Fibroblast of skin of right quadriceps (primary cell): ENCODE measurements at places on chromosomes 12 and 14.

DNA sequence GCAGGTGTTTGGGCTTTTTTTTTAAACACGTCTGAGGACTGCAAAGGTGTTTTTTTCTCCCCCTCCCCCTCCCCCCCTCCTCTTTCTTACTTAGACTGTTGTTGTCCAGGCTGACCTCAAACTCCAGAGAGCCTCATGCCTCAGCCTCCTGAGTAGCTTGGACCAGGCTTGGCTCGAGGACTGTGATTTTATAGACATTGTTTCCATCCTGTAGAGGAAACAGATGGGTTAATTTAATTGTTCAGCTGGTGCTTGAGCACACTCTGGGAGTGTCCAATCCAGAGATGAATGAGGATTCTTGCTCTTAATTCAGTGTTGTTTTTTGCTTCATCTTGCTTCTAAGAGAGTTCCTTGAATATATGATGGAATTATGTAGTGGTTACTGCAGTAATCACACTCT, 42.1 kb downstream of the RASSF3 start:
- no peak for DNase-seq

DNA sequence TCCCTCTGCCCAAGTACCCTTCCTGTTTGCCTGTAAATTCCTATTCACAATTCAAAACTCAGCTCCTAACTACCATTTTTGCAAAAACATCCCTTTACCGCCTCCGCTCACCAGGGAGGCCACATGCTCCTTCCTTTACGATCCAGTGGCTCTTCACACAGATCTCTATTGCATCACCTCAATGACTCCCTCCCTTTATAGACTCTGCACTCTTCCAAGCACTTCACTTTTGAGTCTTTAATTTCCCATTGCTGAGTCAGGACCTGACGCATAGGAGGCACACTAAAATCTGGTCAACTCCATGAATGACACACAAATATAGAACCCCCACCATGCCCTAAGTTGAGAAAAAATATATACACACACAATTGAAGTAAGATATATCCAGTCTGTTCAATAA, 45.9 kb downstream of the PPP1R13B start:
- peak; percentile 89 for DNase-seq

DNA sequence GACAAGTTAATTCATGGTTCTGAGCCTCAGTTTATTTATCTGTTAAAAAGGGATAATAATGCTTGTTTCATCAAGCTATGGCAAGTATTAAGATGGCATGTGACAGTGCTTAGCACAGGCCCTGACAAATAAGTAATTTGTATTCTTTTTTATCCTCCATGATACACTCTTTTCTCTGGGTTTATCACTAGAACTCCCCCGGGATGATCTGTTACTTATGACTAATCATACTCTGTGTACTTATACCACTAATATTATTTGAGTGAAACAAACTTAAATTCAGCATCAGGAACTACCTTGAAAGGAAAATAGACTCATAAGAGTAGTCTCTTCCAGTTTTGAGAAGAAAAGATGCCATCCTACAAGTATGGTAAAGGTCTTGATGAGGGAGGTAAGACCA, 283.8 kb downstream of the PAWR start:
- DNase-seq: no peak

- DNase-seq: no peak
These were observed 107.1 kb downstream of the TTC8 start for GRCh38 chr14:88931321-88932110.

DNA sequence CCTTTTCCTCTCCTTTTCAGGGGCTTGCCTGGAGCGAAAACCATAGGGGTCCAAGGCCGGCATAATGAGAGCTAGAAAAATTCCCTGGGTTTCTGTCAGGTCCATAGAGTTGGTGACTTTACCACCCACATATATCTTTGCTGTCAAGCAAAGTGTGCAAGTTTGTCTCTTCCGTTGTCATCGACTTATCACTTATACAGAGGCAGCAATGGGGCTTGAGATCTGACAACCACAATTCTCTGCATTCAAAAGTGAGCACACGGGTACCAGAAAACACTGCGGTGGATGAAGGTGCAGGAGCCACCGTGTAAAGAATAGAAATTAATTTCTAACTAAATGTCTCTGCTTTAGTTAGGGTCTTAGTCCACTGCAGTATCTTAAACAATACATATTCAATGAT, 162.3 kb downstream of the DAD1 start:
- no peak for DNase-seq

DNA sequence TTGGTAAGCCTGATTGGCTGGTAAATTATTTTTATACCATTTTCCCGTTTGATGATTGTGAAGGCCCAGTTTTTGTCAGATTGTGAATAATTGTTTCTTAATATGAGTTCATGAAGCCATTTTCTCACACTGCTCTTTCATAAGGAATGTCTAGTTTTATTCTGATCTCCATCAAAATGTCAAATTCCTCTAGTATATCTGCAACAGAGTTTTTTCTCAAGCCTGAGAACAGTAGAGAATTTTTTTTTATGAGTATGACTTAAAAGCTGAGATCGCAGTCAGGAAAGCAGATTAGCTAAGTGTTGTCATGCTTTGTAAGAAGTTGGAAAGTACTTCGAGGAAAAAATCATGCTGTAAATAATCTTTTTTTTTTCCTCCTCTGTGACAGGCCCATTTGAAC, 484.9 kb upstream of the ATP2B1 start:
- DNase-seq: no peak

DNA sequence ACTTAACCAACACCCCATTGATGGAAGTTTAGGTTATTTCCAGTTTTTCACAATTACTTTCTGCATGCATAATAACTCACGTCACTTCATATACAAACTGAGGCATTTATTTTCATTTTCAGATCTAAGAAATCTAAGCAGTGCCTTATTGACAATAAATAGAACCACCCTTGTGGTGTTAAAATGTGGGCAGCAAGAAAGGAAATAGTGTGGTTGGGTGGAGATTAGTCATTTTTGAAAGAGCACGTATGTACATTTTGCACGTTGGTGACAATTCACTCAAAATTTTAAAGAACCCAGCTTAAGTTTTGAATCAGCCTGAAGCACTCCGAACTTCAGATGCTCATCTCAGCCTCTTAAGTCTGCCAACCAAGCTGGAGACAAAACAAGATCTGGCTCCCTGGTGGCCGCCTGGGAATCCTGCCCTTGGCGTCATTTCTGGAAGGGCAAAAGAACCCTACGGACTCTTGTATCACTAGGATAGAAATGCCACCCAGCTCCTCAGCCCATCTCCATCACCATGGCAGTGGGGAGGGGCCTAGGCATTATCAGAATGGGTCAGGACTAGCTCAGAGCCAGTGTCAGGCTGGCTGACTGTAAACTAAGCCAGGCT, 89.5 kb upstream of the BCL2L14 start:
- peak; percentile 72 for DNase-seq

DNA sequence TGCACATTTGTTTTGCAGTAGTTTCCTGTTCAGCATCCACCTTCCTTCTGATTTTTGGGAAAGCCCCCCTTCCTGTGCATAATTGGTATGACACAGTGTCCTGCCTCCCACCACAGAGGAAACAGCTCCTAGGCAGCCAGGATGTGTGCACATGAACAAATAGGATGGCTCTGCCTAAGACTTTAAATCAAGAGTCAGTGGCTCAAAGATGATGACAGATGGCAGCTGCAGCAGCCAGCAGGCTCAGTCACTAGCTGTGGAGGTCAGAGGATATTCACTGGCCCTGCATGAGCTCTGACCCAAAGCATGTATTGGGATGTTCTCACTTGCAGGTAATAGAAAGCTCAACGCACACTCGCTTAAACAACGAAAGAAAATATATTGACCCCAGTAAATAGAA, 90.3 kb downstream of the KCNK10 start:
- no peak for DNase-seq

- no peak for DNase-seq
These were observed 3.2 kb downstream of the TDRD9 start for GRCh38 chr14:103931422-103931821.

- peak; percentile 61 for DNase-seq
These were observed 67.6 kb upstream of the CDKN3 start for GRCh38 chr14:54329082-54329695.

- no peak for DNase-seq
These were observed 49.4 kb downstream of the LTBP2 start for GRCh38 chr14:74562515-74563232.

- no peak for DNase-seq
These were observed 4.2 kb upstream of the LGALS3 start for GRCh38 chr14:55124774-55125386.

- no peak for DNase-seq
These were observed 371.1 kb downstream of the FSCB start for GRCh38 chr14:44135972-44136371.

DNA sequence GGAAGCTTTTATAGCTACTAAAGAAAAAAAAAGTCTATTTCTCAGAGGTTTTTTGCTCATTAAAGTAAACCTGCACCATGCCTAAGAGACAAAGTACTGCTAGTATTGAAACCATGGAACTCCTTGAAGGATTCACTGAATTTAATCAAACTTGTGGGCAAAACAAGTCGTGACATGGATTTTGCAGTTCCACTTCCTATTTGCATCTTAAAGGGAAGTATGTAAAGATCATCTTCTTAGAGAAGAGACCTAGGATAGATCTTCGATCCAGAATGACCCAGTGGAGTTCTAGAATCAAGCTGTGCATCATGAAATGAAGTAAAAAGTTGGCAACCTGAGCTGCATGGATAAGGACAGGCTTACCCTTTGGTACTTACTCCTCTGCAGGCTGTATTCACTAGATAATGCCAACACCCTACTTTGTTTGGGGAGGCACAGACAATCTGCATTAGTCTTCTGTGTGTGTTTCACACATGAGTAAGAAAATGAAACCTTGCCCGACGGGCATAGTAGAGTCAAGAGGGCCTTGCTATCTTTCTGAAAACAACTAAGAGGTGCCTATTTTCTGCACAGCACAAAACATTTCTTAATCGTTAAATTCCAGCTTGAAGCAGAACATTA, 1.9 kb downstream of the GNG2 start:
- no peak for DNase-seq

DNA sequence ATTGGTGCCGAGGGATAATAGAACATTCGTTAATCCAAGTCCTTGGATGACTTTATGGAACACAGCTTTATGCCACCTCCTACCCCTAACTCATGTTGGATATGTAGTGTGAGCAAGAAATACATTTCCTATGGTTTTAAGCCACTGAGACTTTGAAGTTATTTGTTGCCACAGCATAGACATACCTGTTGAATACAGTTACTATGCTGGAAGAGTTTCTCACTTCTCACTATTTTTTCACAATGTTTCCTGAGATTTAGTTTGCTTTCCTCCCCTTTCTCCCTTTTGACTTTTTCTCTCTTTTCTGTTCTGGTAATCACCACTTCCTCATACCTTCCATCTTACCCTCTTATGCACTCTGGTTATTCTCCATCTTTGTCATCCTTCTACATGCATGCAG, 7.5 kb upstream of the CLEC4E start:
- DNase-seq: no peak

DNA sequence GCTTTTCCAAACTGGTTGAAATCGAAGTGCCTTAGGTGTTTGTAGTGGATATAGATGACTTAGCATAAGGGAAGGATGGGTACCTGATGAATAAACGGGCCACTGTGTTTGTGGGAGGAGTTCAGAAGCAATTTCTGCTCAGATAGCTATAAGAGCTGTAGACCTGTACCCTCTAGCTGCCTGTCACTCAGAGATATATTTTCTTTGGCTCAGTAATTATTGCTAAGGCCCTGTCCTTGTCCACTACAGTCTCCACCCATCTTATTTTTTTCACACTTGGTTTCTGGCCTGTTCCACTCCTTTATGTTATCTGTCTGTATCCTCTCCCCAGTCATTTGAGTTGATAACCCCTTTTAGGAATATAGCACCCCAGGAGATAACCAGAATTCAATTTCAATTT, 74.8 kb upstream of the RMST start:
- no peak for DNase-seq

- no peak for DNase-seq
These were observed 59.5 kb downstream of the ITPR2 start for GRCh38 chr12:26773313-26774104.

GRCh38 chr14:34177466-34177865, 226.6 kb upstream of the EGLN3 start:
- no peak for DNase-seq

GRCh38 chr12:4780641-4781611, 60.7 kb downstream of the GALNT8 start:
- DNase-seq: no peak

- DNase-seq: no peak
These were observed 209.6 kb upstream of the RTL1 start for GRCh38 chr14:101113108-101113612.

- no peak for DNase-seq
These were observed 154.1 kb downstream of the NEDD1 start for GRCh38 chr12:97061171-97061570.

DNA sequence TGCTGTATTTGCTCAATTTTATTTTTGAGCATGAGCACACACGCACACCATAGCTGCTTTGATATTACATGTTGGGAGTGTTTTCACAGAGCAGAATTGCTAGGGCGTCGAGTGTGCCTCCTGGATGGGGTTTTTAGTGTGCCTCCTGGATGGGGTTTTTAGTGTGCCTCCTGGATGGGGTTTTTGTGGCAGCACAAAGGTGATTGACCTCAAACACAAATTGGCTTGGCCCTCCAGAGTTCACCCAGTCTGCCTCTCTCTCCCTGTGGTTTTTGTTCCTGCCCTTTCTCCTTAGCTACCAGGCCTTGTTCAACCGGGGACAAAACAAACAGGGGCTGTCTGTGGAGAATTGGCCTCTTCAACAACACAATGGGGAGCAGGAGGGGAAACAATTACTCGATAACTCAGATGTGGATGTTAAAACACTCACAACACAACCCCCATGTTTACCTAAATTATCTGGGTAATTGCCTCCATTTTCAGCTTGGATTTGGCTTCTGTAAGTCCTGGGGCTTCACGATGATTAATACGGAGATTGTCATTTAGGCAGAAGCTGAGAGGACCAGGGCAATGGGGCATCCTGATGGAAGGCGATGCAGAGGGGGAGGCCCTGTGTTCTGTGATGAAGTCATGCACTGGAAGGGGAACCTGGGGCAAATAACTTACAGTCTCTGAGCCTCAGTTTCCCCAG, 26.9 kb downstream of the TBX3 start:
- no peak for DNase-seq

DNA sequence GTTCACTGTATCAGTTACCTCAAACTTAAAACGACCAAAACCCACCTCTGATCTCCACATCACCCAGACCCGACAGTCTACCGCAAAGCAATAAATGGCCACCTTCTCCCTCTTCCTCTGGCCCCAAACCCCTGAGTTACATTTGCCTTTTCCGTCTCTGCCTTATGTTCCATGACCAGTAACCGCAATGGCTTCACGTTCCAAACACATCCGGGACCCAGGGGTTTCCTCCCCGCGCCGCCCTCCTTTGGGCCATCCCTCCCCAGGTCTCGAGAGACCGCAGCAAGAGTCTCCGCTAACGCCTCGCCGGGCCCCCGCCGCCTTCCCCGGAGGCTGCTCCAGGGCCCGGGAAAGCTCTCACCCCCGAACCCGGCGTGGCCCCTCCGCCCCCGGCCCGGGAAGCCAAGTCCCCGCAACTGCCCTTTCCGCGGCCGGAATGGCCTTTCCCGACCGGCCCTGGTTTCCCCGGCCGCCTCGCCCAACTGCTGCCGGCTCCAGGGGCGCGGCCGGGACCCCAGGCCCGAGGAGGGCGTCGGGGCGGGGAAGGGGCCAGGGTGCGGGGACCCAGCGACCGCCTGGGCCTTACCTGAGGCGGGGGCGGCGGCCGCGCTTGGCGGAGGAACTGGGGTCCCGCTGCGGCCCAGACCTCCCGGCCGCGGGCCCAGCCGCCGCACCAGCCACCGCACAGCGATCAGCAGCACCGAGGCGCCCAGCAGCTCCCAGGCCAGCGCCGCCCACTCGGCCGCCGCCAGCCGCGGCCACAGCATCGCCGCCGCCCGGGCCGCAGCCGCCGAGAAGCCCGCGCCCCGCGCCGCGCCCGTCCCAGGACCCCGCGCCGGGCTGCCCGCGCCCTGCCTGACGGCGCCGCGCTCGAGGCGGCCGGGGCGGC, at the start of gene ANKLE2:
ANKLE2 (minus strand) TSS at position 801 of the 889 bp plus-strand sequence; CDS start at position 767, 34 bp downstream.
- peak; percentile 73 for DNase-seq

GRCh38 chr14:75042035-75042434, 9.2 kb downstream of the MLH3 start:
- DNase-seq: peak; percentile 21
